ENCODE measurements at places on chromosomes 1 and 21.
A peak's percentile ranks its signal among the peaks of the same experiment; 100 is the strongest.

GRCh38 chr21:33112151-33112550 is 42.2 kb downstream of the OLIG1 start:
- no peak for DNase-seq

GRCh38 chr21:42156690-42157605 is 62.0 kb upstream of the ABCG1 start:
- peak; percentile 3 for DNase-seq

GRCh38 chr1:4115191-4115900 is 215.3 kb upstream of the C1orf174 start:
- DNase-seq: no peak

DNA sequence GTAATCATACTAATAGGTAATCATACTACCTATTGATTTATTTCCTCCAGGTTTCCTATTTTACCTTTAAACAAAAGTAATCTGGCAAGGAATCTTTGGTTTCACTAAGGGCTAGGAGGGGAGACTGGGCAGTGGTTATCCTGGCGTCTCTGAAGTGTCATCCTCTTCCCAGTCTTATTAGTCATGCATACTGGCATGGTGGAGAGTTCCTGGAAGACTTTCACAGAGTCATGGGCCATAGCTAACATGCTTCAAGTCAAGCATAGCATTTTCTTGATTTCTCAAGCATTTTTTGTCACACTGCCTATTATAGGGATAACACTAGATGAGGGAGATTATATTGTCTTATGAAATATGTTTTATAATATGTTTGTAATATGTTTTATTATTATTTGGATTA is 64.0 kb upstream of the ASB17 start:
- no peak for DNase-seq

DNA sequence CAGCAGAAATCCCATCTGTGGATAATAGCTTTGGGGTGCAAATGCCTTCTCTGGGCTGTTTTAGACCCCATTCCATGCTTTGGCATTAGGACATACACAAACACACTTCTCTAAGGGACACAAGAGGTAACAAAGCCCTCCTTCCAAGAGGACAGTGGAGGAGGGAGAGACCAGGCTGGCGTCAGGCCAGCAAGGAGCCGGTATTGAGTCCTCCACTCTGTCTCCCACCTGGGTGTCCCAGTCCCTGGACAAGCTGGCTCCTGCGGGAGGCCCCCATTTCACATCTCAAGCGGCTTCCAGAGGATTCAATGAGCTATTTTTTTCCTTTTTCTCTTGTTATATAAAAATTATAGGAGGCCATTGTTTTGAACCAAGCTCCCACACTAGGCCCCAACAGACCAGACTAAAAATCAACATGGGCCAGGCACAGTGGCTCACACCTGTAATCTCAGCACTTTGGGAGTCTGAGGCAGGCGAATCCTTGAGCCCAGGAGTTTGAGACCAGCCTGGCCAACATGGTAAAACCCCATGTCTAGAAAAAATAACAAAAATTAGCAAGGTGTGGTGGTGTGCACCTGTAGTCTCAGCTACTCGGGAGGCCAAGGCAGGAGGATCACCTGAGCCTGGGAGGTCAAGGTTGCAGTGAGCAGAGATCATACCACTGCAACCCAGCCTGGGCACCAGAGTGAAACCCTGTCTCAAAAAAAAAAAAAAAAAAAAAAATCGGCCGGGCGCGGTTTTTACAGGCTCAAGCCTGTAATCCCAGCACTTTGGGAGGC is 142.9 kb downstream of the TOMM20 start:
- no peak for DNase-seq

- no peak for DNase-seq
Measured at GRCh38 chr1:20141001-20141400, 1.9 kb downstream of the PLA2G2F start.

GRCh38 chr1:156464825-156465452 is 35.6 kb downstream of the MEF2D start:
- no peak for DNase-seq

GRCh38 chr1:156813750-156814570 is 2.7 kb downstream of the SH2D2A start:
- peak; percentile 78 for DNase-seq

GRCh38 chr21:38221594-38221993 is 35.2 kb upstream of the KCNJ15 start:
- no peak for DNase-seq

GRCh38 chr21:41374177-41374712 is 12.4 kb downstream of the MX2 start:
- no peak for DNase-seq

DNA sequence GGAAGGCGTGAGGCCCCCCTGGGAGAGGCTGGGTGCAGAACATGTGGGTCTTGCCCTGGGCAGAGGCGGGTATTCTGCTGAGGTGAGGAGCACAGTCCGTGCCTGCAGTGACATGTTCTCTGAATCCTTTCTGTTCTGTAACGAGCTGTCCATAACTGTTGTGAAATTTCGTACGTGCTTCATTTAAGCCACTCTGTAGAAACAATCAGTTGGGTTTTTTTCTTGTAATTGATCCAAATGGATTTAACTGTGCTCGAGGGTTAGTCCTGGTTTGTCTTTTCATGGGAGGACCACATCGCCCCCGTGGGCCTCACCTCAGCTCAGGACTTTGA is 45.4 kb upstream of the DIP2A start:
- no peak for DNase-seq

DNA sequence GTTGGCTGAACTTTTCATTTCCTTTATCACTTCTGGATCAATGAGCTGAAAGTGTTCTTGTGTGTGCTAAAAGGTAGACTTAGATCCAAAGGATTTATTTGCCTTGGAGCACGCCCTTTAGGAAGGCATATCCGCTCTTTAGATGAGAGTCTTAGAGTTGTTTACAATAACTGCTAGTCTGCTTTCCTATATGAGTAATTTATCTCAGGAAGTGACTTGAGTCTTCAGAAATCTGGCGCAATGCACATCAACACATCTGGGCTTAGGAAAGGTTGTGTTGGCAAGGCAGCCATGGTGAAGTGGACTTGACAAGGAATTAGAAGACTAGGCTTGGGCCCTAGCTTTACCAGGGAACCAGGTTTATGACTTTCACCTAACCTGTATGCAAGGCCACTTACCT is 204.1 kb upstream of the PTGFR start:
- DNase-seq: no peak

DNA sequence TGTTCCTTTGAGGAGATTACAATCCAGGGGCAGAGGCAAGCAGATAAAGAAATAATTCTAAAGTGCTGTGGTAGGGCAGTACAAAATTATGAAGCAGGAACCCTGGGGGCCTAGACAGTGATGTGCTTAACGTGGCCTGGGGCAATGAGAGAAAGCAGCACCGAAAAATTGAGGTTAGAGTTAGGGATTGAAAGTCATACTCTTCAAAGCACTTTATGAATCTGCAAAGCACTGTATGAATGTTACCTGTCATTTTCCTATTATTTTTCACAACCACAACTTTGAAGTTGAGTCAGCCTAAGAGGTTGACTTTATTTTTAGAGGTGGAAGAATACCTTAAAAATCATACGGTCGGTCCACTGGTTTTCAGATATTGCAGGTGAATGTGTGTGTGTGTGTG is 183.4 kb upstream of the NFIA start:
- DNase-seq: no peak

GRCh38 chr1:3918966-3919611 is 19.0 kb upstream of the C1orf174 start:
- DNase-seq: peak; percentile 84

DNA sequence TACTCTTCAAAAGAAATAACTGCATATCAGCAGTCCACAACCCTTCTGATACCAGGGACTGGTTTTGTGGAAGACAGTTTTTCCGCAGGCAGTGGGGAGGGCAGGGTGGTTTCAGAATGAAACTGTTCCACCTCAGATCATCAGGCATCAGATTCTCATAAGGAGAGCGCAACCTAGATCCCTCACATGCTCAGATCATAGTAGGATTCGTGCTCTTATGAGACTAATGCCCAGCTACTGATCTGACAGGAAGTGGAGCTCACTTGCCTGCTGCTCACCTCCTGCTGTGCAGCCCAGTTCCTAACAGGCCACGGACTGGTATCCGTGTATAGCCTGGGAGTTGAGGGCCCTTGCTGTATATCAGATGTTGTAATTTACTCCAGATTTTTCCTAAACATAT is 11.5 kb downstream of the RO60 start:
- peak; percentile 63 for DNase-seq

DNA sequence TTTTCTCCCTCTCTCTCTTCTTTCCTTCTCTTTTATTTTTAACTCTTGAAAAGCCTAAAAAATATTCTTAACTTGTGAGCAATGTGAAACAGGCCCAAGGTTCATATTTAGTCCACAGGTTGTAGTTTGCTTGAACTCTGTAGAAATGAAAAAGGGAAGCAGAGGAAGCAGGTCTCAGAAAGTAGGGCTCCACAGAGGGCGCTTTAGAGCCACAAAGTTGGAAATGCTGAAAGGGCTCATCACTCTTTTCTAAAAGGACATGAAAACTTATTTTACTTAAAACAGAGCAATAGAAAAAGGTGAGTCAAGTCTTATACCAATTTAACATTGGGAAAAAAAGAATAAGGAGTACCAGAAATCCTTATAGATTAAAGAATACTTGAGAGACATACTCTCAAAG is 247.0 kb downstream of the USP25 start:
- no peak for DNase-seq

DNA sequence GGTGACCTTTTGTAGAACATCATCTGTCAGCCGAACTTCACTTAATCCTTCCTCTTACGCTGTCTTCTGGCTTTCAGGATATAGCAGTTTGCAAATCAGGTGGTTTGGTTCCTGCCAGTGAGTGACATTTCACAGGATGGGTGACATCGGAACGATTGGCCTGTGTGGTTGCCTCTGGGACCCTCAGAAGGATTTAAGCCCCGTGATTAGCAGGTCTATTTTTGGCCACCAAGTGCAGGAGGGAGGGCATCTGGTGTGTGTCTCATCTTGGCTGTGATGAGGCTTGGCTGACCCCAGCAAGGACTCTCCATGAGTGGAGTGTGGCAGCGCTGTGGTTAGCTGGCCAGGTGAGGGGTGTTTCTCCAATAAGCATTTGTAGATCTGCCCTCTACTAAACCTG is 407.6 kb upstream of the VAMP3 start:
- DNase-seq: no peak

GRCh38 chr21:32279377-32279680 is 480 bp upstream of the MIS18A start:
- no peak for DNase-seq

Measured in NCI-H146 (cell line).